ENCODE measurements at places on chromosomes 1 and 21. TPM values are rescaled to one million over a fixed set of nuclear protein-coding genes. Genes with fewer than 3 reads are reported as not detected.

GRCh38 chr21:19322360-19322759 is 918.8 kb upstream of the TMPRSS15 start:
- H3K4me1 ChIP-seq = no peaks in the 10 kb centered on the region
- DNase-seq = no peak

DNA sequence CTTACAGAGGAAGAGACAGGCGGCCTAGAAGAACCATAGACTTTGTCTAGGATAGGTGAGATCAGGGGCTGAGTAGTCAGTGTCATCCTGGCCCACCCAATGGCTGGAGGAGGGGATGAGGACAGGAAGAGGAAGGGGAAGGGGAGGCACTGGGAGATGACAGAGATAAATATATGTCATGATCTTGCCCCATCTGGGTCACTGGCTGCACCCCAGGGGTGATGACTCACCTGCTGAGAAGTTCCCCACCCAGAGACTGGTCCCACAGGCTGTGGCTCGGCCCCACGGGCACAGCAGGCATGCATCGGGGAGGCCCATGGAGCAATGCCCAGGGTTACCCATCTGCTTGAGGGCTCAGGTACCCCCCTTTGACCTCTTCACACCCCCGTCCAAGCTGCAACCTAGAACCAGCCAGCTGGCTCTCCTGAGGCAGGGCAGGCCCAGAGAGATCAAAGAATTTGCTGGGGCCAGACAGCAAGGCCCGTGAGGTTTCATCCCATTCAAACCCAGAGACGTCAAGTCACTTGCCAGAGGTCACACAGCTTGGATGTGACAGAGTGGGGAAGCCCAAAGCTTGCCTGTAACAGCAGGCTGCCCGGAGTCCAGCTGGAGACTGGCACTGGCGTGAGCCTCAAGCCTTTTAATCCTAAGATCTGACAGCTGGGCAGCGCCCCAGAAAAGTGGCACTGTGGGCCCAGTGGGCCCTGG is 34.7 kb upstream of the CASZ1 start:
- H3K4me1 ChIP-seq = no peaks in the 10 kb centered on the region
- no peak overlapping the region for H3K4me3 ChIP-seq
- H3K36me3 ChIP-seq = no peaks in the 10 kb centered on the region

GRCh38 chr1:60988891-60989290 is 93.5 kb upstream of the NFIA start:
- H3K27ac ChIP-seq = no peak overlapping the region
- no peaks in the 10 kb centered on the region for H3K36me3 ChIP-seq

GRCh38 chr1:37636435-37636834 is 1.7 kb upstream of the RSPO1 start:
- no peak overlapping the region for H3K27ac ChIP-seq
- peaks cover 40% of the 10 kb centered on the region for H3K27me3 ChIP-seq
- no peak for DNase-seq
- no peaks in the 10 kb centered on the region for H3K36me3 ChIP-seq

GRCh38 chr21:14382486-14382834 is 486 bp downstream of the HSPA13 start:
- H3K36me3 ChIP-seq = peaks cover 4% of the 10 kb centered on the region
- peaks cover 35% of the 10 kb centered on the region for H3K4me1 ChIP-seq
- DNase-seq = no peak
- H3K27ac ChIP-seq = peak overlapping the region; percentile 94

DNA sequence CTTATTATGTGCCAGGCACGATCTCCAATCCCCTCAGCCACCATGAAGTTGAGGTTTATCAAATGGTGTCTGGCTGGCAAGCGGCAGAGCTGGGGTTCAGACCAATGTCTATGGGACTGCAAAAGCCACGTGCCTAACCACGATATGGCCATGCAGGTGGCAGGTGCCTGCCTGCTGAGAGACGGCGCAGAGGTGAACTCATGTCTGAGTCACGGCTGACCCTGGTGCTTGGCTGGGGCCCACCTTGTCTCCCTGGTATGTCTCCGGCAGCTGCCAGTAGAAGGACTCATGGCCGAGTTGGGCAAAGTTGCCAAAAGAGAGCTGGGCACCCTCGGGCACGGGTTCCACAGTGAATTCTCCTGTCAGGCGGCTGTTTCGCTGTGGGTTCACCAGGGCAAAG is 59.9 kb downstream of the LDLRAD2 start:
- H3K36me3 ChIP-seq = no peaks in the 10 kb centered on the region
- DNase-seq = no peak
- H3K4me3 ChIP-seq = no peak overlapping the region
- no peaks in the 10 kb centered on the region for H3K4me1 ChIP-seq
- H3K27ac ChIP-seq = no peak overlapping the region
- H3K27me3 ChIP-seq = no peaks in the 10 kb centered on the region

- H3K27me3 ChIP-seq = peaks cover 3% of the 10 kb centered on the region
- H3K27ac ChIP-seq = no peak overlapping the region
- H3K4me3 ChIP-seq = no peak overlapping the region
- no peak for DNase-seq
- H3K4me1 ChIP-seq = no peaks in the 10 kb centered on the region
- no peaks in the 10 kb centered on the region for H3K36me3 ChIP-seq
Measured at GRCh38 chr1:230568008-230568407, 74.3 kb upstream of the COG2 start.

DNA sequence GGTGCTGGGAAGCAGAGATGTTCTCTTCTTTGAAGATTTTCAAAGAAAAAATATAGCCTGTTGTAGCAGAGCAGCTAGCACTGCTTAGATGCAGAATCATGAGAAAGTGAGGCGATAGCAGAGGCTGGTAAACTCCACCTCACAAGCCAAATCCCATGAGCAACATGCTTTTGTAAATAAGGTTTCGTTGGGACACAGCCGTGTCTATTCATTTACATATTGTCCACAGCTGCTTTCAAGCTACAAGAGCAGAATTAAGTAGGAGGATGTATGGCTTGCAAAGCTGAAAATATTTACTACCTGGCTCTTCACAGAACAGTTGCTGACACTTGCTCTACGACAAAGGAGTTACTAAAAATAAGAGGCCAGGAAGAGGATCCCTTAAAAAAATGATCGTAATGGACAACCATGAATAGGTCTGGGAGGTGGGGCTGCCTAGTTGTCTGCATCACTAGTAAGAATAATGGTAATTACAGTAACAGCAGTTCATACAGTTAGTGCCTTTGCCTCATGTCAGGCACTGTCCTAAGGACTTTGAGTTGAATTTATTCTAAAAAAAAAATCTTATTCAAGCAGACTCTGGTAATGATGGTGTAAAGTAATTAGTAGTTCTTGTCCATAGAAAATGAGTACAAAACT is 622.0 kb downstream of the KIF26B start:
- H3K36me3 ChIP-seq = no peaks in the 10 kb centered on the region
- no peaks in the 10 kb centered on the region for H3K27me3 ChIP-seq
- H3K27ac ChIP-seq = no peak overlapping the region

DNA sequence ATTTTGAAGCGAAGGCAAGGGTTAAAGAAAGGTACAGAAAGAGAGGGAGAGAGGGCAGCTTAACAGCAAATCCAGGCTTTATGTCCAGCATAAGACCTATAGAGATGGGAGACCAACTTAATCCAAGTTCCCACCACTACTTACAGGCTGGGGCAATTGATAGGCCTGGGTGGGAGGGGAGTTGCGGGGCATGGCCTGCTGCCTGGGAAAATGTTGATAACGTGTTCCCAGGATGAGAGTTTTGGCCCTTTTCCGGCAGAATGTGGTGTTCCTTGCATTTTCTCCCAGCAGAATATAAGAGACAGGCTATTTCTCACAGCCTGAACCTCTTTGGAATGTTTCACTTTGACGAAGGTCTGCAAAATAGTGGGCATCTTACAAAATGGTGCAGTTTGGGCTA is 34.9 kb upstream of the PLA2G5 start:
- H3K4me1 ChIP-seq = peaks cover 9% of the 10 kb centered on the region
- DNase-seq = no peak
- no peak overlapping the region for H3K27ac ChIP-seq
- H3K4me3 ChIP-seq = no peak overlapping the region
- H3K36me3 ChIP-seq = no peaks in the 10 kb centered on the region

GRCh38 chr21:45299864-45300785 is 12.4 kb upstream of the POFUT2 start:
- H3K4me1 ChIP-seq = peaks cover 23% of the 10 kb centered on the region
- H3K27ac ChIP-seq = peak overlapping the region; percentile 33
- H3K36me3 ChIP-seq = no peaks in the 10 kb centered on the region
- no peak for DNase-seq
- H3K27me3 ChIP-seq = no peaks in the 10 kb centered on the region

DNA sequence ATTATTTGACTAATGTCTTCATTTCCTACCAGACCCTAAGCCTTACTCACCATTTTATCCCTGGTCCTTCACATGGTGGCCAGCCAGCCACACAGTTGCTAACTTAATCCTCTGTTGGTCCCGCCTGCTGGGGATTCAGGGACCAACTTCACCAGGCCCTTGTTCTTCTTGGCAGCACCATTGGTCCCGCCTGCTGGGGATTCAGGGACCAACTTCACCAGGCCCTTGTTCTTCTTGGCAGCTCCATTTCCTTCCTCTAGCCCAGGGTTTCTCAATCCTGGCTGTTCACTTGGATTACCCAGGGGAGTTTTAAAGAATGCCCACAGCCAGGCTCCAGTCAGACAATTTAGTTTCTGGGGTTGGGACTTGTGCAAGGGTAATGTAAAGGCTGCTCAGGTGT is 233.1 kb upstream of the CSF3R start:
- H3K36me3 ChIP-seq = no peaks in the 10 kb centered on the region
- H3K27me3 ChIP-seq = no peaks in the 10 kb centered on the region
- no peak overlapping the region for H3K27ac ChIP-seq

- H3K4me3 ChIP-seq = no peak overlapping the region
- H3K36me3 ChIP-seq = no peaks in the 10 kb centered on the region
- no peaks in the 10 kb centered on the region for H3K27me3 ChIP-seq
- H3K4me1 ChIP-seq = no peaks in the 10 kb centered on the region
- no peak for DNase-seq
- H3K27ac ChIP-seq = no peak overlapping the region
Measured at GRCh38 chr1:175708787-175709186, 34.6 kb downstream of the TNR start.

DNA sequence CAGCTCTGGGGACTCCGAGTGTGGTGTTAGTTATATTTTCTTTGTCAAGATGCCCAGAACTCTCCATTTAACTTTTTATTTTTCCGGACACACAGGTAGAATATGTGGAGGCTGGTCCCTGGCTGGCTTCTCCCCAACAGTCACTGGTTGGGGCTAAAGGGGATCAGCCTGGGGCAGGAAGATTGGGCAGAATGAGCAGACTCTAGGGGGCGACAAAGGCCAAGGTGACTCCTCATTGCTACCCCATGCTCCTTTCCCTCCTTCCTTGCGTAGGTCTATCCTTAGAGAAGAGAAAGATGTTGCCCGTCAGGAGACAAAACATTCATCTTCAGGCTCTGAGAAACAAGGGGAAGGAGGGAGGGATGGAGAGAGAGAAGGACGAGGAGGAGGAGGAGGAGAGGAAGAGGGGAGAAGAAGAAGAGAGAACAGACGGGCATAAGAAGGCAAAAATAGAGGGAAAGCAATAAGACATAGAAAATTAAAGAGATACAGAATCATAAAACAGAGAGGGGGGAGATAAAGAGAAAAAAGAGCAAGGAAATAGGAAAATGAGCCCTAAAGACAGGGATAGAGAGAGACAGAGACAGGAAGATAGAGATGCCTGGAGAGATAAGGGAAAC is 89.9 kb downstream of the FOXD2 start:
- no peak overlapping the region for H3K4me3 ChIP-seq
- DNase-seq = no peak

DNA sequence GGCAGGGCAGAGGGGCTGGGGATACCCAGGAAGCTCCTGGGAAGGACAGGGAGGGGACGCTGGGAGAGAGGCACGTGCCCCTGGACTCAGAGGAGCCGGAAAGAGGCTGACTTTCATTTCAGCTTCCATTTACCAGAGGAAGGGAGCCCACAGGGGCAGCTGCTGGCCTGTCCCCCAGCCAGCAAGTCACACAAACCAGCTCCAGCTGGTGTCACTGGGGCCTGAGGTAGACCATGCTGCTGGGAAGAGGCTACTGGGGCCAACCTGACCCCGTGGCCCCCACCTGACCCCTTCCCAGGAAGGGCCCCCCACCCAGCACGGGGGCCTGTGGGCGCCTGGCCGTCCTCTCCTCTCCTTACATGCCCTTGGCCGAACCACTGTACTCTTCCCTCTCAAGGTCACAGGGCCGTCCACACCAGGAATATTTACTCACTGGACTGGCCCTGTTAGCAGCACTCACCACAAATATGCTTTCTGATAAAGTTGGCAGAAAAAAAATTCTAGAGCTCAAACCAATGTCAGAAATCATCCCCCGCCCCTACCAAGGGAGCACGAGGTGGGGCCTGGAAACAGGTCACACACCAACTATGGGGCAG is 110.5 kb downstream of the CASZ1 start:
- H3K36me3 ChIP-seq = no peaks in the 10 kb centered on the region
- H3K27ac ChIP-seq = no peak overlapping the region
- H3K4me3 ChIP-seq = no peak overlapping the region
- no peaks in the 10 kb centered on the region for H3K4me1 ChIP-seq

DNA sequence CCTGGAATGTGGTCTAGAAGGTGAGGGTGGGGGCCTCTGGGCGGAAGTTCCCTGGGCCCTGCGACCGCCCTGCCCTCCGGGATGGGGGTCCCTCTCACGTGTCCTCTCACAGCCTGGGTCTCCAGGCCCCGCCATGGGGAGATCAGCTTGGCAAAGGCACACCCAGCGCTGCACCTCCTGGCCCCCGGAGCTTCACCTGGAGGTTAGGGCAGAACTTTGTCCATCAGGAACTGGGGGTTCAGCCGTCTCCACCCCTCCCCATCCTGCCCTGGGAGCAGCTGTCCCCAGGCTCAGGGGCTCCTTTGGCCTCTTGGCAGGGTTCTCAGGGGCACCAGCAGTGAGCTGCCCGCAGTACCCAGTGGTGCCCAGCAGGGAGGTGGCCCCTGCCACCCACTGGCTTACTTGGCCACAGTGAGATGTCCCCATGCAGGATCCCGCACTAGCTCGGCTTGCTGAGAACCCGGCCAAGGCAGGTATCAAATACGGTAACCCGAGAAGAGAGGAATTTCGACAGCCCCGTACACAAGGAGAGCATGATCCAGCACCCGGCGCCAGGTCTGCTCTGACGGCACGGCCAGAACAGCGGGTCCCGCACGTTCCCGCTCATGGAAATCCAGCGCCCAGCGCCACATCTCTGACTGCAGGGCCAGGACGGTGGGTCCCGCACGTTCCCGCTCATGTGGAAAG is 36.7 kb downstream of the RRP1 start:
- no peaks in the 10 kb centered on the region for H3K36me3 ChIP-seq
- H3K27me3 ChIP-seq = no peaks in the 10 kb centered on the region
- no peaks in the 10 kb centered on the region for H3K4me1 ChIP-seq
- no peak overlapping the region for H3K4me3 ChIP-seq

SDF4 gene
- 158 TPM for total RNA-seq

FGGY gene
- total RNA-seq = 6.6 TPM

HES3 gene
- total RNA-seq = not detected

VAMP3 gene
- 32.5 TPM for total RNA-seq

SH2D1B gene
- total RNA-seq = not detected

FCER1G gene
- 4.1 TPM for total RNA-seq

Measured in CD8-positive, alpha-beta memory T cell (primary cell).